ENCODE measurements at places on chromosomes 6 and 20. TPM values are rescaled to one million over a fixed set of nuclear protein-coding genes. Genes with fewer than 3 reads are reported as not detected.

- no peaks in the 10 kb centered on the region for H3K36me3 ChIP-seq
- no peaks in the 10 kb centered on the region for H3K4me1 ChIP-seq
- DNase-seq, result no peak
Measured at GRCh38 chr6:92180090-92180489, 1239.3 kb downstream of the EPHA7 start.

DNA sequence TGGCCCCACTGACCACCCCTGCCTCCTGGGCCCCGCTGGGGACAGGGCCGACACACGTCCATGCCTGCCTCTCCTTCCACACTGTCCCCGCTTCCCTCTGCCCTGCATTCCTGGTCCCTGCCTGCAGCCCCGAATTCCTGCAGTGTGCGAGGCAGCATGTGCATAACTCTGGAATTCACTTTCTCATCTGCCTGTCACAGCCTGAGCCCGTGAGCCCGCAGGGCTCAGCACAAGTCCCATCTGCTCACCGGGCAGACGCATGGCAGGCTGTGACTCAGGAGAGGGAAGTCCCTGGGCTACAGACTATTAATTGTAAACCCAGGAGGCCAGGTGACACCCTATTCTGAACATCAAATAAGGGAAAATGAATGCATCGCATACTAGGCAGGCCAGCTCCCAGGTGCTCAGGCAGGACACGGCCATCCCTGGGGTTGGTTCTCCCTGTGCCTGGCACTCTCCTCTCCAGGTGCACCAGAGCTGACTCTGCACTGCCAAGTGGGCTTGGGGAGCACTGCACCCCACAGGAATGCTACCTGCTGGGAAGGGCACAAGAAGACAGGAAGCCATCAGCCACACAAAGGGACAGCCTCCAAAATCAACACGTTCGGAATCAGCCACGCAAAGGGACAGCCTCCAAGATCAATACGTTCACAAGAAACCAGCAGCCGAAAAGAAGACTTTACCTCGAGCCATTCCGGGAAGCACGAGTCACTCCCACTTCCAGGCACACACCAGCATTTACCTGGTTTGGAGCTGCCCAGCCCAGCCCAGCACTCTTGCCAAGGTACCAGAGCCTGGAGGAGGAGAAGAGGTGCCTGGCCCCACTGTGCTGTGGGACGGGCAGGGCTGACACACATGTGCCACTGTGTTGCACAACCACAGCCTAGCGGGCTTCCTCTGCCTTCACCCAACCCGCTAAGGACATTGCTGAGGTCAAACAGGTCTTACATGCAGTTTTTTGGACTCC, 65.9 kb downstream of the DLL1 start:
- DNase-seq, result no peak
- no peak overlapping the region for H3K27ac ChIP-seq
- peaks cover 2% of the 10 kb centered on the region for H3K4me1 ChIP-seq

DNA sequence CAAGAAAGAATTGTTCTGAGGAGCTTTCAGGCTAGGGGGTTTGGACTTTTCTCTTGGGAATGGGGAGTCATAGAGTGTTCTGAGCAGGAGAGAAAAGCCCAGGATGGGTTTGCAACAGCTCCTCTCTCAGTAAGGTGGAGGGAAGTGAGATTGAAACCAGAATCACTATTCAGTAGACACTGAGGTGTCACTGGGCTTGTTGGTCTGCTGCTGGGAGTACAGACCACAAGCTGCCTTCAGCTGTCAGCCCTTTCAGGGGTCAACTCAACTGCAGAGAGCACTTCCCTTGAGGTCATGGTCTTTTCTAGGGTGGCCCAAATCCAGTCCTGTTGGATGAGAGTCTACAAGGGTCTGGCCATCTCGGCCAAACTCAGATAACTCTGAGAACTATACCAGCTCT, 12.9 kb upstream of the FOXA2 start:
- H3K4me1 ChIP-seq, result no peaks in the 10 kb centered on the region
- no peaks in the 10 kb centered on the region for H3K36me3 ChIP-seq
- no peak overlapping the region for H3K4me3 ChIP-seq

DNAH8 gene
- 0.01 TPM for polyA plus RNA-seq

SDHAF4 gene
- polyA plus RNA-seq, result 13.4 TPM

LCA5 gene
- polyA plus RNA-seq, result 4.0 TPM

DNA sequence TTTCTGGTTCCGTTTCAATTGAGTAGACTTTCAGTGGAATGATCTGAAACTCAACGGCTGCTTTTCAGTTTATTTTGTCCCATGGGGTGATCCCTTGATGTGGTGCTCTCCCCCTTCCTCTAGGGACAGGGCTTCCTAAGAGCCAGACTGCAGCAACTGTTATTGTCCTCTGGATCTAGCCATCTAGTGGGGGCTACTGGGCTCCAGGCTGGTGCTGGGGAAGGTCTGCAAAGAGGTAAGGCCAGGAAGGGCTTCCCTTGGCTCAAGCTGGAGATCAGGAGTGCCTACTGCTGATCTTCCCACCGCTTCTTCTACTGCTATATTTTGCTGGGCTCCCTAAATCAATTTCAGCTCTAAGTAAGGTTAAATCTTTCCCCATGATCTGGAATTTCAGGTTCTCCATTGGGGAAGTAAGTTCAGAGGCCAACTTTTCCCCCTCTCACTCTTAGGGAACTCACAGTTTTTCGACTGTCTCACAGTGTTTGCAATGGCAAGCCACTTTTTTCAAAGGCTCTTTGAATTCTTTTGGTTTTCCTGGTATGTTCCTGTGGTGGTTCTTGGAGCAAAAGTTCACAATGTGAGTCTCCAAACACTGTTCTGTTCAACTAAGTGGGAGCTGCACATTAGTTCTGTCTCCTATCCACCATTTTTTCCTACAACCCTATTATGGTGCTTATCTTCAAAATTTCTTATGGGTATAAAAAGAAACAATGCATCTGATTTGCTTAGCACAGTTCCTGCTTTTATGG, 286.2 kb upstream of the EXOC2 start:
- no peaks in the 10 kb centered on the region for H3K36me3 ChIP-seq
- H3K4me1 ChIP-seq, result no peaks in the 10 kb centered on the region
- H3K27me3 ChIP-seq, result no peaks in the 10 kb centered on the region
- no peak for DNase-seq
- H3K27ac ChIP-seq, result no peak overlapping the region

- no peaks in the 10 kb centered on the region for H3K36me3 ChIP-seq
- no peak overlapping the region for H3K27ac ChIP-seq
- peaks cover 18% of the 10 kb centered on the region for H3K4me1 ChIP-seq
- DNase-seq, result no peak
- no peaks in the 10 kb centered on the region for H3K27me3 ChIP-seq
- no peak overlapping the region for H3K4me3 ChIP-seq
Measured at GRCh38 chr6:6986344-6986743, 121.4 kb upstream of the RREB1 start.

DNA sequence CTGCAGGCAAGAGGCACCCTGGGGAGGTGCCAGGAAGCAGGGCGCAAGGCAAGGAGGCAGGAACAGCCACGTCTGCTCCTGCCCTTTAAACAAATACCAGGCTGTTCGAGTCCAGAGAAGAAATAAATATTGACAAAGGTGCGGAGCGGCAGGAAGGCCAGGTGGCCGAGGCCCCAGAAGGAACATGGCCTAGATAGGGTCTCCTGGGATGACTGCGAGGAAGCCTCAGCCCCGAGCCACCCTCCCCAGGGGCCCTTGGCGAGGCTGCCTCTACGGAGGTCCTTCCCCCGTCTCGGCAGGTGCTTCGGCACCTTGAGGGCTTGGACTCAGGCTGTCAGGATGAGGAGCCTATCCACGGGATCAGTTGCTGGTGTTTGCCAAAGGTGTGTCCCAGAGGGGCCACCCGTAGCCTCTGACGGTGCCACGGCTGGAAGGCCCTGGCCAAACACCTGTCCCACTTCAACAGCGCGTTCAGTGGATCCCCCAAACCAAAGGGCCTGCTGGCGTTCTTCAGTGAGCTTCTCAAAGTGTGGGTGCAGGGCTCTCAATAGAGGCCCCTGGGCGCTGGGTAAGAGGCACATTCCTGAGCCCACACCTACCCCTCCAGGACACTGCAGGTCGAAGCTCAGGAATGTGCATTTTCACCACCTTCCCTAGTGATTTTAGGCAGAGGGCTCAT, 39.8 kb downstream of the SNX5 start:
- DNase-seq, result peak; percentile 89
- H3K4me3 ChIP-seq, result no peak overlapping the region
- no peaks in the 10 kb centered on the region for H3K36me3 ChIP-seq
- H3K4me1 ChIP-seq, result peaks cover 52% of the 10 kb centered on the region

GRCh38 chr20:25310268-25310920, 62.5 kb downstream of the PYGB start:
- H3K4me1 ChIP-seq, result peaks cover 49% of the 10 kb centered on the region
- peak; percentile 93 for DNase-seq
- H3K27ac ChIP-seq, result peak overlapping the region; percentile 99
- H3K27me3 ChIP-seq, result no peaks in the 10 kb centered on the region
- peaks cover 29% of the 10 kb centered on the region for H3K36me3 ChIP-seq

GRCh38 chr20:40319741-40320516, 369.1 kb downstream of the MAFB start:
- no peak overlapping the region for H3K27ac ChIP-seq
- H3K36me3 ChIP-seq, result no peaks in the 10 kb centered on the region
- no peaks in the 10 kb centered on the region for H3K4me1 ChIP-seq
- no peaks in the 10 kb centered on the region for H3K27me3 ChIP-seq
- no peak overlapping the region for H3K4me3 ChIP-seq
- no peak for DNase-seq

DNA sequence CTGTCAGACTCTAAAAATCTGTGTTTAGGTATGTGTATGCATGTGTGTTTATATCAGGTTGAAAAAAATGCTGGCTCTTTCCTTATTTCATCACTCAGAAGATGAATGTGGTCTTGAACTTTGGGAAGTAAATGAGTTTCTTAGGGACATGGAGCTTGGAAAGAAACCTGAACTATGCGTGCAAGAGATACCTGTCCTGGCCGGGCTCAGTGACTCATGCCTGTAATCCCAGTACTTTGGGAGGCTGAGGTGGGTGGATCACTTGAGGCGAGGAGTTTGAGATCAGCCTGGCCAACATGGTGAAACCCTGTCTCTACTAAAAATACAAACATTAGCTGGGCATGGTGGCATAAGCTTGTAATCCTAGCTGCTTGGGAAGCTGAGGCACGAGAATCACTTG, 4.4 kb upstream of the GLP1R start:
- no peak overlapping the region for H3K27ac ChIP-seq
- peaks cover 51% of the 10 kb centered on the region for H3K27me3 ChIP-seq
- no peaks in the 10 kb centered on the region for H3K36me3 ChIP-seq
- peaks cover 8% of the 10 kb centered on the region for H3K4me1 ChIP-seq

GRCh38 chr6:80209430-80209829, 103.0 kb downstream of the BCKDHB start:
- no peak for DNase-seq
- no peaks in the 10 kb centered on the region for H3K27me3 ChIP-seq
- H3K36me3 ChIP-seq, result peaks cover 4% of the 10 kb centered on the region

LRRC73 gene
- 0.49 TPM for polyA plus RNA-seq

C20orf141 gene
- not detected for polyA plus RNA-seq

DNA sequence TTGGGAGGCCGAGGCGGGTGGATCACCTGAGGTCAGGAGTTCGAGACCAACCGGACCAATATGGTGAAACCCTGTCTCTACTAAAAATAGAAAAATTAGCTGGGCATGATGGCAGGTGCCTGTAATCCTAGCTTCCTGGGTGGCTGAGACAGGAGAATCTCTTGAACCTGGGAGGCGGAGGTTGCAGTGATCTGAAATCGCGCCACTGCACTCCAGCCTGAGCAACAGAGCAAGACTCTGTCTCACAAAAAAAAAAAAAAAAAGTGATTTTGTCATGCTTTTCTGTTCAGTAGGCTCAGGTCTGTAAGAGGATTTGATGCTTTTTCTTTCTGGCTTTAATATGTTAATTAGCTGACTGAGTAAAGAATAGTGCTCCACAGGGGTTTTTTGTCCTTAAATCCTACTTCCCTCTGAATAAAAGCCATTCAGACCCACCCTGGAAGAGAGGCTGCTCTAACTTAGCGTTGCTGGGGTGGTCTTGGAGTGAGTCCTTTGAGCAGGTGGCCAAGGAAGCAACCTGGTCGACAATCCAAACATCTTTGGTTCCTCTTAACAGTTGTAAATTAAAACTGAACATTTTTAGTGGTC, 19.0 kb downstream of the MCM8 start:
- no peak for DNase-seq
- peaks cover 19% of the 10 kb centered on the region for H3K36me3 ChIP-seq
- no peaks in the 10 kb centered on the region for H3K27me3 ChIP-seq
- no peak overlapping the region for H3K4me3 ChIP-seq
- no peak overlapping the region for H3K27ac ChIP-seq

HLA-DRA gene
- 380 TPM for polyA plus RNA-seq

GRCh38 chr6:164097551-164098398, 683.3 kb downstream of the QKI start:
- H3K4me3 ChIP-seq, result no peak overlapping the region
- H3K27ac ChIP-seq, result no peak overlapping the region
- DNase-seq, result peak; percentile 7
- H3K4me1 ChIP-seq, result no peaks in the 10 kb centered on the region
- H3K36me3 ChIP-seq, result no peaks in the 10 kb centered on the region
- no peaks in the 10 kb centered on the region for H3K27me3 ChIP-seq

- H3K27me3 ChIP-seq, result peaks cover 18% of the 10 kb centered on the region
- H3K27ac ChIP-seq, result no peak overlapping the region
- no peak overlapping the region for H3K4me3 ChIP-seq
Measured at GRCh38 chr6:41269716-41270115, 16.8 kb downstream of the TREM1 start.

GRCh38 chr20:35059110-35059509, 33.5 kb downstream of the TRPC4AP start:
- no peak overlapping the region for H3K4me3 ChIP-seq
- H3K36me3 ChIP-seq, result peaks cover 23% of the 10 kb centered on the region
- H3K4me1 ChIP-seq, result no peaks in the 10 kb centered on the region
- H3K27ac ChIP-seq, result no peak overlapping the region
- H3K27me3 ChIP-seq, result no peaks in the 10 kb centered on the region

GHRH gene
- polyA plus RNA-seq, result 0.79 TPM

GRCh38 chr6:72974276-72974675, 251.0 kb downstream of the KHDC1L start:
- H3K36me3 ChIP-seq, result no peaks in the 10 kb centered on the region
- no peak for DNase-seq
- no peak overlapping the region for H3K4me3 ChIP-seq
- no peak overlapping the region for H3K27ac ChIP-seq

GRCh38 chr6:165109011-165109410, 200.4 kb downstream of the C6orf118 start:
- no peak for DNase-seq
- H3K4me1 ChIP-seq, result no peaks in the 10 kb centered on the region
- no peak overlapping the region for H3K4me3 ChIP-seq
- H3K27ac ChIP-seq, result no peak overlapping the region
- no peaks in the 10 kb centered on the region for H3K36me3 ChIP-seq

LTB gene
- 20.1 TPM for polyA plus RNA-seq

DNA sequence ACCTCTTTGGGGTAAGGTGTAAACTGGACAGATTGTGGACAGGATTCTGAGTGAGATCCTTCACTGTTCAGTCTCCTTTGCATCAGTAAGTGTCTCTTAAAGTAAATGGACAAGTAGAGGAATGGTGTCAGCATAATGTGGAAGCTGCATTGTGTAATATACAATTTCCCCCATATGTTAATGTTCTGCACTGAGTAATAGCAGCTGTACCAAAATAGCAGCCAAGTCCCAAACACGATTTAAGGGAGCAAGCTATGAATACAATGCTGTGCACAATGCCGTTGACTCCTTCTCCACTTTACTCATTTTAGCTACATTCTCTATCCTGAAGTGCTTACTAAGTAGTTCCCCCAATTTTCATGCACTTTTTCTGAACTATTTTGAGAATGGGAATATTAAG, 21.1 kb upstream of the TRIM26 start:
- H3K4me1 ChIP-seq, result no peaks in the 10 kb centered on the region
- H3K27me3 ChIP-seq, result no peaks in the 10 kb centered on the region
- no peak overlapping the region for H3K4me3 ChIP-seq
- no peak overlapping the region for H3K27ac ChIP-seq

GRCh38 chr6:105769987-105770386, 316.1 kb upstream of the PRDM1 start:
- no peaks in the 10 kb centered on the region for H3K4me1 ChIP-seq
- no peak overlapping the region for H3K27ac ChIP-seq
- no peak overlapping the region for H3K4me3 ChIP-seq
- H3K27me3 ChIP-seq, result no peaks in the 10 kb centered on the region

Measured in large intestine (tissue), 12 donors.